Hematopoietic multipotent progenitor cell treated with erythropoietin and hydrocortisone succinate and interleukin-3 and kit ligand, for 8 days (in vitro differentiated cells): ENCODE measurements at places on chromosomes 12 and 14.

DNA sequence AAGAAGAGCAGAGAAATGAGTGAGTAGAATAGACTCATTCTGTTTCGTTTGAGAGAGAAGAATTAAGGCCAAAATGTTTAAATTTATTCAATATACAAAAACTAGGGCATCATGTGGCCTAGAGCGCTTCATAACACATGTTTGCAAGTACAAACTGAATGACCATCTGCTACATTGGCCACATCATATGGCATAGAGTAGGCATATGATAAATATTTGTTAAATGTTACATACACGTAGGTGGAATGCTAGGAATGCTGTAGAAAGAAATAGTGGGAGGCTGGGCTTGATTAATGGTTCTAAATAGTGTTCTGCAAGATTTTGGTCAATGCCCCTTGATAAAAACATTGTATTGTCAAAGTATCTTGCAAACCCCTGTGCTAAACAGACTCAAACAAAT is 10.8 kb downstream of the MGP start:
- DNase-seq: no peak

DNA sequence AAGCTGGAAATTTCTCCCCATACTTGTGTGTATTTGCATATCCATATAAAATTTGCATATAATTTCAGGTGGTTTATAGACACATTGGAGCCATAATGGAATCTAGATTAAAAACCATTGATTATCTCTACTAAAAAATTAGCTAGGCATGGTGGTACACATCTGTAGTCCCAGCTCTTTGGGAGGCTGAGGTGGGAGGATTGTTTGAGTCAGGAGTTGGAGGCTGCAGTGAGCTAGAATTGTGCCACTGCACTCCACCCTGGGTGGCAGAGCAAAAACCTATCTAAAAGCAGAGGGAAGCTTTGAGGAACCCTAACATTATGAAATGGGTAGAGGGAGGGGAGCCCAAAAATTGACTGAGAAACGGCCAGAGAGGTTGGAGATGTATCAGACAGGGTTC is 2.6 kb upstream of the RDH11 start:
- no peak for DNase-seq

DNA sequence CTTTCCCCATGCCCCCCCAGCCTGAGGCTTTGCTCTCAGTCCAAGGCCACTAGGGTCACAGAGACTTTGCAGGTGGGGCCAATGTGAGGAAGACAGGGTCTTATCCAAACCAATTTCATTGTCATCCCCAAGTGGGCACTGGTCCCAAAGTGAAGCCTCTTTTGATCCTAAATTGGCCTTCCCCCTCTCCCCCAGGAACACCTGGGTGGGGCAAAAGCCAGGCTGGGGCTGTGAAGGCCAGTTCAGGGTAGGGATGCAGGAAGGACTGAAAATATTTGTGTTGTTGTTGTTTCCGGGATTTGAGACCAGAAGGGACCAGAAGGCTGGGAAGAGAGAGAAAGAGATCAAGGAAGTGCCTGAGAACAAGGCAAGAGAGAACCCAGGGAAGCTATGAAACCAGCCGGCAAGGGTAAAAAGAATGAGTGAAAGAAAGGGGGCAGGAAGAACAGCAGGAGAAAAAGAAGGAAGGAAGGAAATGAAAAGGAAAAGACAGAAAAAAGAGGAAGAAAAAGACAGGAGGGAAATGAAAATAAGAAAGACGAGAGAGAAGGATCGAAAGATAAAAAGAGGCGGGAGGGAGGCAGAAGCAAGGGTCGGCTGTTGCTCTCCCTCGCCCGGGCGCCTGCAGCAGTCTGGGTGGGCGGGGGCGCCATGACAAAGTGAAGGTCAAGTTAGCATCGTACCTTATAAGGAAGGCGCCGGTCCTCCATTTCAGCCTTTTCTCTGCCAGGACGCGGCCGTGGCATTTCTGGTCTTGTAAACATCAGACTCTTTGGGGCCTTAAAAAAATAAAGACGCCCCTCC is 7.4 kb upstream of the HOXC11 start:
- no peak for DNase-seq

DNA sequence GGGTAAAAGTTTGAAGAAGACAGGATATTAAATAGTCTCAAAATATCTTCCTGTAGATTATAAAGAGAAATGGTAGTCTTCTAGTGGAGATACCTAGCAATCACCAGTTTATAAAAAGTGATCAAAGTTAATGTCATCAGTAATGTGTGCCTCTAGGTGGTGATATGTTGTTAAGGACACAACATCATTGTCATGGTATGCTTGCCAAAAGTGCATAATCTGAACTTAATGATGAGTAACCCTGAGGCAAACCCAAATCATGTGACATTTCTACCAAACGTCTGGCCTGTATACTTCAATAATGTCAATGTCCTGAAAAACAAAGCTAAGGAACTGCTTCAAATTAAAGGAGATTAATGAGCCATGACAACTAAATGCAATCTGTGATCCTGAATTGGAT is 214.7 kb downstream of the PHLDA1 start:
- DNase-seq: peak; percentile 38

DNA sequence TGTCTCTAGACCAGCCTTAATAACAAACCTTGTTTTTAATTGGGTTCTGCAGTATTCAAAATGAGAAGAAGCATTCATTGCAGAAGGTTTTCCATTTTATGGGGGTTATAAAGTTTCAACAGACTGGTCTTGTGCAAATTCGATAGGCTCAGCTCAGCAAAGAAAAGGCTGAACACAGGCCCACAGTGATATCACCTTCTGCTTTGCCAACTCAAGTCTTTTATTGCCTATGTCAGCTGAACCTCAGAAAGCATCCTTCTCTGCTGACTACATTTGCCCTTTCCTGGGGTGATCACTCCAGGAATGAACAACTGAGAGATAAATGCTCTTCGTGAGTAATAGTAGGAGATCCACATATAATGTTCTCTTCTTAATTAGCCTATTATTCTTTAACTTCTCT is 134.5 kb upstream of the CCDC175 start:
- no peak for DNase-seq

GRCh38 chr12:54036620-54037359 is 3.9 kb downstream of the HOXC5 start:
- no peak for DNase-seq

- no peak for DNase-seq
Measured at GRCh38 chr14:74954232-74954946, 1.0 kb downstream of the PGF start.

DNA sequence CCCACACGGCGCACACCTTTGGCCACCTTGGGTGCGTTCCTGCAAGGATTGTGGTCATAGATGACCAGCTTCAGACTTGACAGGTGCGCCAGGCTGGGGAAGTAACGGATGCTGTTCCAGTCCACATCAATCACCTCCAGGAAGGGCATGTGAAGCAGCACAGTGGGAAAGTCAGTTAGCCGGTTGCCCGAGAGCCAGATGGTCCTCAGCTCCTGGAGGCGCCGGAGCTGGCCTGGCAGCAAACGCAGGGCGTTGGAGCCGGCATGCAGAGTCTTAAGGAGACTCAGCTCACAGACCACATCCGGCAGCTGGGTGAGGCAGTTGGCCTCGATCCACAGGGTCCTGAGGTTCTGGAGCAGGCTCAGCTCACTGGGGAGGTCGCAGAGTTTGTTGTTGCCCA is 581 bp downstream of the LRRC10 start:
- no peak for DNase-seq

DNA sequence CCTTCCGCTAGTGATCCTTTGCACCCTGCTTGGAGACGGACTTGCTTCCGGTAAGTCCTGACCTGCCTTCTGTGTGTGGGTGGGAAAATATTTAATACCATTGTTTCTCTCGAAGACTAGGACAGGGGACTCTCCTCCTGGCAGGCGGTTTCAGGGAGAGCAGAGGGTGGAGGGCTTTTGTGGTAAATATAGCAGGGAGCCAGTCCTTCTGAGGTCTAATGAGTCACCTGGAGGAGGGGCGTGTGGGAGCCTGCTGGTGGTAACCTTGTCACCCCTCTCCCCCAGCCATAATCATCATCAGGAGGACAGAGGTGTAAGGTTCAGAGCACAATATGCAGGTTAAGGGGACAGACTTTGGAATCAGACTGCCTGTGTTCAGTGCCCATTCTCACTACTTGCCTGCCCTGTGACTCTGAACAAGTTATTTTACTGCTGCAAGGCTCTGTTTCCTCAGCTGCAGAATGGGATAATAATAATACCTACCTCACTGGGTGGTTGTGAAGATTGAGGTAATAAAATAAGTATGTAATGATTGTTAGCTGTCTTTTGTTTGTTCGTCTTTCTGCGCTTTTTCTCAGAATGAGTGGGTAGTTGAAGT is 47.4 kb downstream of the SUSD6 start:
- DNase-seq: no peak

DNA sequence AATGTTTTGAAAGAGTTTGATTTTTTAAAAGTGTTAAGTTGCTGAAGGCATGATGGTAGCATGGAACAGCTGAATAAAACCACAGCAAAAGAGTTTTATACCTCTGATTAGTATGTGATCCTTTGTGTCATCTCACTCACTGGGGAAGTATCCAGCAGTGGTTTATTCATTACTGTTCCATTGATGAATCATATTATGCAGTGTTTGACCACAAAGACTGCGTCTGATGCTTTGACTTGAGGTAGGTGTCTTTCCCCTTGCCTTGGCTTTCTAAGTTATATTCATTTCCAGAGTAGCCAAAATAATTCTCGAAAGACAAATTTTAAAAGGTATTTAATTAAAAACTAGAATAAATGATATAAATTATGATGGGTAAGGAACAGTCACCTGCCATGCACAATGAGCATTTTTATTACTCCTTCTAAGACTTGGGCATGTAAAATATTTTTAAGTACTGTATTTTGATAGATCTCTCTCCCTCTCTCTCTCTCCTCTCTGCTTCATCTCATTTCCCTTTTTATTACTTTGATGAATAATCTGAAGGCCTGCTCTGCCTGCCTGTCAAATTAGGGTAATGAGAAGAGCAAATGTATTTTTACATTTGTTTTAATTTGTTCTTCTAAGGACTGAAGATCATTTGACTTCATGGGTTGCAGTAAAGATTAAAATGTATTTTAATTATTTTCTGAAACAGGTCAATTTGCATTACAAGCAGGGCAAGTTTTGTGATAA is 164.9 kb downstream of the NAV3 start:
- DNase-seq: no peak

- no peak for DNase-seq
Measured at GRCh38 chr14:55253276-55253675, 17.9 kb upstream of the FBXO34 start.

- DNase-seq: no peak
Measured at GRCh38 chr14:65345266-65345665, 67.3 kb upstream of the FUT8 start.

DNA sequence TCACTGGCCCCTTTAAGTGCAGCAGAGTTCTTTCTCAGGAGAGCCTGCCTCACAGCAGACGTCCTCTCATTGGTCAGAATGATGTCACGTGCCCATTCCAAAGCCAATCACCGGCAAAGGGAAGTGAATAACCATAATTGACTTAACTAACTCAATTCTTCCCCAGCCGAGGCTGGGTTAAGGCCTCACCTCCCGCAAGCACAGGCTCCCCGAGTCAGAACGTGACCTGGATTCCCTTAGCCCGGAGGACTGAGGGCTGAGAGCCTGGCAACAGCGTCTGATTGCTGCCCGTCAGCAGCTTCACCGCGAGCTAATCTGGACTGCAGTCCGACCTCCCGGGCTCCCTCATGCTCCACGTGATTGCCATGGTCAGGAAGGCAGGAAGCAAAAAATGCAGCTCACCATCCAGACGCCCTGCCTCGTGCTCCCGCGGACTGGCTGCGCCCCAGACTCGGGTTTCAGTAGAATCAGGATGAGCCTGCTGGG is 92.1 kb upstream of the FZD10 start:
- no peak for DNase-seq

DNA sequence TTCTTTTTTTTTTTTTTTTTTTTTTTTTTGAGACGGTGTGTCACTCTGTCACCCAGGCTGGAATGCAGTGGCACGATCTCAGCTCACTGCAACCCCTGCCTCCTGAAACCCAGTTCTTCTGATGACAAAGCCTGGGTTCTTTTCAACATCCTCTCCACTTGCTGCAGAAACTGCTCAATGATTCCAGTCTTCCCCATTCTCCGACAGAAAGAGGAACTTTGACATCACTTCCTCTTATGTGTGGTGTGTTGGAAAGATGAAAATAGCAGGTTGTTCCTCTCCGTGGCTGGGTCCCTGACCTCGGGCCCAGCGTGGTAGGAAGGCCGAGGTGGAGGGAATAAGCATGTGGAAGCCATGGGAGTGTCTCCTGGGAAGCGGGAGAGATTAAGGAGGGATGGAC is 198.4 kb downstream of the PHETA1 start:
- peak; percentile 19 for DNase-seq

GRCh38 chr12:126488806-126489205 is 1423.6 kb downstream of the AACS start:
- no peak for DNase-seq
